CD4-positive, alpha-beta T cell treated with Interleukin-4 for 4 hours (primary cell): ENCODE measurements at places on chromosomes 5 and 9.

- DNase-seq, result no peak
Measured at GRCh38 chr5:8521991-8522390, 653.0 kb downstream of the MTRR start.

GRCh38 chr9:116409129-116409528, 255.5 kb downstream of the PAPPA start:
- no peak for DNase-seq

- no peak for DNase-seq
Measured at GRCh38 chr5:118551716-118552115, 436.6 kb downstream of the DTWD2 start.

- DNase-seq, result no peak
Measured at GRCh38 chr5:164277720-164278119, 772.3 kb downstream of the MAT2B start.

GRCh38 chr9:34256104-34256503, 73.0 kb downstream of the KIF24 start:
- DNase-seq, result no peak

DNA sequence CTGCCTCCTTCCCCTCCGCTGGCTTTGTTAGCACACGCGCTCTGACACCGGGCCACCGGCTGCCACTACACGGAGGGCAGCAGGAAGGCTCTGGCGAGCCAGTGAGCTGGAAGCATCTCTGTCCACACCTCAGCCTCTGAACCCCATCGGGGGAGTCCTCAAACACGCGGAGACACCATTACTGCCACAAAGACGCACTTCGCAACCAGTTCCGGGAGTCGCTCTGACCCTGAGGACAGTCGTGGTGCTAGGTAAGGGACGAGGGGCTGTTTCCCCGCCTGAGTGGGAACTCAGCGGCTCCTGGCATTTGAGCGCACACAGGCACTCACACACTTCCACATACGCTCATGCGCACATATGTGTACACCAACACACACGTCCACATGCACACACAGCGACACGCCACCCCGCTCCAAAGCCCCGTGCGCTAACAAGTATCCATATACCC, 160.0 kb downstream of the C9orf152 start:
- DNase-seq, result no peak

GRCh38 chr5:34555699-34556508, 100.2 kb upstream of the RAI14 start:
- DNase-seq, result no peak

GRCh38 chr5:68248896-68249295, 33.3 kb downstream of the PIK3R1 start:
- no peak for DNase-seq

DNA sequence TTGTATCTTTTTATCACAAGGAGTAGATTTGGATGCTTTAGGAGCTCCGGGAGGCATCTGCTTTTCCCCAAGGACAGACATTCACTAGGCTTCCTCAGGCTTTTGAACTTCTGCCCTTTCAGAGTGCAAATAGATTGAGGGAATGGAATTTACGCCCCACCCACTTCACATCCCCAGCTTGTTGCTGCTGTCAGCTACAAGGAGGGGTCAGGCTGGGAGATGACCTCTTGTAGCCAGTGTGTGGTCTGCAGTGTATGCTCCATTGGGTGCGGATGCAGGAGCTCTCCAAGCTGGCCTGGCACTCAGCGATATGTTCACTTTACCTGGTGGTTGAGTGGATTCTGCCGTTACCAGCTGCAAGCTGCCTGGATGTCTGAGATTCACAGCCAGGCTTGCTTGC, 6.4 kb downstream of the TNFSF15 start:
- no peak for DNase-seq

GRCh38 chr5:1218351-1219080, 6.7 kb upstream of the SLC6A18 start:
- DNase-seq, result no peak

DNA sequence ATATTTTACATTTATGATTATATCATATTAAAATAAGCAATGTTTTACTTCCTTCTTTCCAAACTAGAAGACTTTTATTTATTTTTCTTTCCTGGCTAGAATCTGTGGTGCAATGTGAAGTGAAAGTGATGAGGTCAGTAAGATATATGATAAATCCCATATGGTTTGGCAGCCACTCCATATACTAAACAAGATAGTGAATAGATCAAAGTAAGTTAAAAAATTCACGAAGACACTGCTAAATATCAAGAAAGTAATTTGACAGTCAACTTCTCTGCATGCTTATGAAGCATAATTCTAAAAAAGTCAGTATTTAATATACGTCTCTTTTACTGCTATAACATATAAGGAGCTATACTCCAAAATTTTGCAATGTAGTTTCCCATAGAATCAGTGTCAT, 972.8 kb downstream of the DTWD2 start:
- DNase-seq, result no peak

DNA sequence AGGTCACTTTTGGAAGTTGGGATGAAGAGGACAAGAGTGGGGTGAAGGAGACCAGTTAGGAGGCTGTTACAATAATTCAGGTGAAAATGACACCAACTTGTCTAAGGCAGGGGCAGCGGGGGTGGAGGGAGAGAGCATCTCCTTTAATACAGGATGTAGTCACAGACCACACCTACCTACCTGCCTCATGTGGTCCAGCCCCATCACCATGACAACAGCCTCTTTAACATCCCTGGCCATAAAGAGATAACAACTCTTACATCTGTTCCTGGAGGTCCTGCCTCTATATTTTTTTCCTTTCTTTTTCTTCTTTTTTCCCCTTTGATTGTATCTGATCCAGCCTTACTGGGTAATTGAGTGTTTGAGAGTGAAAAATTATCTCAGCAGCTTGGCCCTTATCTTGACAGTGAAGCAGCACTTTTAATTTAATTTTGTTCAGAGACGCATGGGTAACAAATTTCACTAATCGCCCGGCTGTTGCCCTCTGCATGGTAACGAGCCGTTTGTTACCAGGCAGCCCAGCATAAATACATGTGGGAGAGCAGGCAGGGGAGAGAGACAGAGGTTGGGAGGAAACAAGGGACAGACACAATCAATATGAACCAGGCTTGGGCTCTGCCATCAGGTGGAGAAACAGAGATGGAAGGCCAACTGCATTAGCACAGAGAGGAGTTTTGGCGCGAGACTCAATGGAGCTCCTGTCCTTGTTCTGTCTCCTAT, 338.1 kb downstream of the ASTN2 start:
- no peak for DNase-seq

DNA sequence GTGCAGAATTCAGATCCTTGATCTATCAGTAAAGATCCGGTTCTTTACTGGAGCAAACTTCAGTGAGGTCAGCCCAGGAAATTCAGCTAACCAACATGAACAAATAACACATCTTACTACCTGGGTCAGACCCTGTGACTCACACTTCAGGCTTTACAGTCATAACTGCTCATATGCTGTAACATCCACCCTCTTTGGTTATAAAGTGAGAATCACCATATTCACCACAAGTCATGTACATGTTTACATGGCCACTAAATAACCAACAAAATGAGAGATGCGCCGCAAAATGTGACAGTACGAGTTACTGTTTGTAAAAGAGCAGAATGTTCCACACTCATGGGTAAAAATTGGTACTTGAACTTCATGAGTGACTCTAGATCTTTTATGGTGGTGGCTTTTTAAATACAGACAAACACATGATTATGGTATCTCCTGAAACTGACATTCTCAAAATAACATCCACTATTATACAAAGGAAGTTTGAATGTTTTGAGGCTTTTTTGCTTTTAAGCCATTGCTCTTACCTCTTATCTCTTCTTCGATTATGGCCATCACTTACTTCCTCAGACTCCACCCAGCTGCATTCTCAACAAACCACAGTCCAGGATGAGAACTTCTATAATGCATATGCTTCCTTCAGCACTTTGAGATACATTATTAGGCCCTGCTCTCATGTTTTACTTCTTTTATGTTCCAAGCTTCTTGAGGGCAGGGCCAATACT, 516.6 kb downstream of the RAB3C start:
- peak; percentile 83 for DNase-seq

DNA sequence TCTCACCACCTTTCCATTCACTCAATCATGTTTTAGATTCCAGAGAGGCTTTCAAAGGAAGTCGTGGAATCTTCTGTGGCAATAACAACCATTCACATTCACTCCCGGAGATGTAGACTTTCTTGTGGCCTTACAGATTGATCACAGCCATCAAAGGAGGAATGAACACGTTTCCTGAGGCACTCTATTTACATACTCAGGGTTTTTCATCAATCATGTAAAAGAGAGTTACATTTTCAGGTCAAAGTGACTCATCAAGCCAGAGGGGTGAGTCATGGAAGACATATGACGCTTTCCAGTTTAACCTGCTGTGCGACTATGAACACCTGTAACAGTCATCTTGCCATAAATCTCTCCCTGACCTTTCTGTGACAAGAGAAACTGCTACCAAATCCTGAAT, 39.3 kb upstream of the RAD23B start:
- DNase-seq, result peak; percentile 48

DNA sequence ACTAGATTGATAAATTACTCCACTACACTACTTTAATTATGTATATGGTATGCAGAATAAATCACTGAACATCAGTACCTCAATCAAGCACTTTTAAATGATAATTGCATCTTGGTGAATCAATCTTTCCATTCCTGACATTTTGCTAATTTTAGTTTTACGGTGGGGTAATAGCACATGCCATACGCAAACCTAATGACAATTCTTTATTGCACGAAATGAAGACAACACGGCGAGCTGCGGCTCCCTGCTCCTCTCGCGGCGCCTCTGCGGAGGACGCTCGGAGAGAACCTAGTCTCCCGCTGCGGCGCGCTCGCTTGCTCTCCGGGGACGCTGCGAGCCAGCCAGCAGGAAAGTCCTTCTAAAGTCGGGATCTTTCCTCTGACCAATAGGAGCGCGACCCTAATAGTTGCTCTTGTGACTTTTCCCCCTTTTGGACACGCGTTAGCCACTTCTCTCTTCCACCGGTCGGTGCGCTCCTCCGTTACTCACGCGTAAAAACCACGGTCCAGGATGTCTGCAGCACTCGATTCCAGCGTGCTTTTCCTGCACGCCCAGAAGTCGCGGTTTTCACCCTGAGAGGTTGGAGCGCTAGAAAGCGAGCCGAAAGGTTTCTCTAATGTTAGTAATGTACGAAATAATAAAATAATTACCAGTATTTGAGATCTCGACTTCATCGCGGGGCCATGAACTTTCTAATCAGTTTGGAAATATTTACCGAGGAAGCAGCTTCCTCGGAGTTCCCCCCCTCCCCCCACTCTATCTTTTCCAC, 1.0 kb upstream of the MEF2C start:
- no peak for DNase-seq

DNA sequence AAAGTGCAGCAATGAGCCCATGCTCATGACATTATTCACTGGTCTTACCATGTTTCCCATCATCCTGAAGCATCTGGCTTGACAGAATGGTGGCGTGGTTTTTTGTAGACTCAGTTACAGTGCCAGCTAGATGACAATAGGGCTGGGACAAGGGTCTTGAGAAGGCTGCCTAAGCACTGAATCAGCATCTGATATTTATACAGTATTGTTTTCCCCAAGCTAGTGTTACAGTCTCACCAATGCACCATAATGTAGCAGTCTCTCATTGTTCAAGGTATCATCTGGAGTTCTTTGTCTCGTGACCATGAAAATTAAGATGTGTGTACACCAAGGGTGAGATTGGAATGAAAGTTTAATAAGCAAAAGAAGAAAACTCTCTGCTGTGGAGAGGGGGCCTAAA, 19.0 kb upstream of the GGTA1 start:
- DNase-seq, result no peak

- no peak for DNase-seq
Measured at GRCh38 chr9:120107138-120107537, 472.8 kb downstream of the CDK5RAP2 start.

DNA sequence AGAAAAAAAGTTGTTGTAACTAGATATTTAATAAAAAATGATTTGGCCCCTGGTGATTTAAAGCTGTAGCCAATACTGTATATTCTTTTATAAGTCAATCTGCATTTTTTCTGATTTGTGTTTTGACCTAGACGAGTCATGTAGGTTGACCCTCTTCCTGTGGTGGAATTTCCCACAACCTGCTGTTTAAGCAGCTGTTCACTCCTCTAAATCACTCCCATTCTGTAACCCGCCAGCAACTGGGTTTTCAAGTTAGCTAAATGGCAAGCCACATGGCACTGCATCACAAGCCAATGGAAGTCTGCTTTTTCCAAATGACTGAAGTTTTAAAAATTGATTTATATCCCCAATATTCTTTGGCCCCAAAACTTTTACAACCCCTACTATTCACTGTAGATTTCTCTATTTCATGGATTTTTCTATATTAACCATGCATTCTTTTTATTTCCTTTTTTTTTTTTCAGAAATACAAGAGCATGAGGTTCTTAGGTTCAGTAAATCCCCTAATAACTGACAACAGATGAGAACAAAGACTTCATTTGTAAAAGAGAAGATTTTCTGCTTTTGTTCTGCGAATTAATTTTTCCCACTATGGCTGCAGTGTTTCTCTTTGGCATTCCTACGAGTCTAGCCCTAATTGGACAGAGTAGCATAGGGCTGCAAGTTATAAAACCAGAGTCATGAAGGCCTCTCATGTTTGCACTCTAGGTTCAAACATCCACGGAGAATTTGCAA, 184.5 kb upstream of the TLE4 start:
- DNase-seq, result no peak

GRCh38 chr5:10456583-10457420, 15.1 kb downstream of the ROPN1L start:
- DNase-seq, result no peak

- no peak for DNase-seq
Measured at GRCh38 chr9:126754436-126755316, 50.2 kb upstream of the ZBTB43 start.

GRCh38 chr9:18632632-18633403, 158.9 kb downstream of the ADAMTSL1 start:
- no peak for DNase-seq

- DNase-seq, result no peak
Measured at GRCh38 chr5:115820846-115821245, 4.4 kb upstream of the CDO1 start.

GRCh38 chr5:96197347-96197746, 235.7 kb upstream of the ELL2 start:
- no peak for DNase-seq

GRCh38 chr9:121191235-121191634, 10.4 kb downstream of the RAB14 start:
- no peak for DNase-seq

DNA sequence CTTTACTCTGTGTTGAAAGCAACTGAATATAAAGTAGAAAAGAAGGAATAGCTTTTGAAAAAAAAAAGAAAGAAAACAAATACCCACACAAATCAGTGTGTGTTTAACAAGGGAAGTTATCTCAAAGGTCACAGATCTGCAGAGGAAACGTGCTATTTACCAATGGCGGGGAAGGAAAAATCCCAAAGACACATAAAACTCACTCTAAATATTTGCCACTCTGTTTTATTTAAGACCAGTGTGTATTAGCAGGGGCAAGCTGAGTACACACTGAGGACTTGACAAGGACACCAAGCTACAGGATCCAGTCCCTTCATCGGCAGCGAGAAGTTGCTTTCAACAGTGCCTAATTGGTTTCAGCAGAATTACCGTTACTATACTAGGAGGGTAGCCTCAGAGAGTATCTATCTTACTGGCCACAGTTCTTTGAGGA, 252.5 kb downstream of the DEPDC1B start:
- DNase-seq, result no peak

DNA sequence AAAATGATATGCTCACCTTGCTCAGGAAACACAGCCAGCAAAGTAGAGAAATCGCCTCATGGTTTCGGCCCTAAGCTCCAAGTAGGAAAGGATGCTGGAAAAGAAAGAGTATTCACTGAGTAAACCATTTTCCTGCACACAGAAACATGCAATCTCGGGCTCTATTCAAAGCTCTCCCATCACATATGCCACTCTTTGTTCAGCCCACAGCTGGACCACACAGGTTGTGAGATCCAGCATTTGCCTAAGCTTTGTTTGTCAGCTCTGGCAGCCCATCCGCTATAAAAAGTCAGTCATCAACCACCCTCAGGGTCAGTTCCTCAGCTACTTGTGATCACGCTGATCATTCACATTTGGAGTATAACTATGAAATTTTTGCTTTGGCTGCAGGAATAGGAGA, 96.5 kb upstream of the SMARCA2 start:
- no peak for DNase-seq
